Pons (tissue), 1 donor: ENCODE measurements at places on chromosomes 3 and 15.

GRCh38 chr15:74956648-74957475 lies at the start of gene RPP25:
TSS of gene RPP25 (minus strand) at chr15:74956772. CDS start at chr15:74956583, 189 bp downstream.
- DNase-seq = peak; percentile 72

DNA sequence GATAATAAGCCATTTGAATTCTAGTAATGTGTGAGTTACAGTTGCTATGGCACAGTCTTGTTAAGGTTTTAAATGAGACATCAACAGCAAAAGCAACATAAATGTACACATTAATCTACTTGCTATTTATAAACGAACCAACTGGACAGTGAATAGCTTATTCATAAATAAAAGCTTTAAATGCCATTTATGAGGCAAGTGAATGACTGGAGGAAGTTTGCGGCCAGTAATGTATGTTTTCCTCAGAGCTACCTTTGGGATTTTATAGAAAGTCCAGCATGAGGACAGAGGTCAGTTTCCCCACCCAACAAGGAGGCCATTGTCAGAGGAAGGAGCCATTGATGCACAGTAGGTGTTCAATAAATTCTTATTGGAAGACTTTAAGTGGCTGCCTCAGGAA lies 48.0 kb upstream of the PXYLP1 start:
- DNase-seq = no peak

DNA sequence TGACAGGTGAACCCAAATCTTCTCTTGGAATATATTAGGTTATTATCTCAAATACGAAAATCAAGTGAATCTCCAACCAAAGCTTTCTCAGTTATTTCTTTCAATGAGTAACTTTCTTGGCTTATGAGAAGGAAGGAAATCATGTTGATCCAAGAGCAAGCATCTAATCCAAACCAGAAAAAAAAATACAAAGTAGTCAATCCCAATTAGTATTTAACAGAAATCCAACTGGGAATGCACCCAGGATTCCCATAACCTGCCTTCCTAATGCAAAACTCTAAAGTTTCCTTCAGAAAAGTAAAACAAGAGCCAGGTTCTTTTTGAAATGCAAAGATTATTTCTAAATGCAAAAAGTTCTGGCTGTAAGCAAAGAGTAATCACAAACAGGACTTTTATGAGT lies 289.3 kb downstream of the SHOX2 start:
- DNase-seq = no peak

- peak; percentile 73 for DNase-seq
Measured at GRCh38 chr3:46612324-46612723, at the start of gene FAM240A. TSS of gene FAM240A (plus strand) at chr3:46612525. CDS start at chr3:46612684, 159 bp downstream.

DNA sequence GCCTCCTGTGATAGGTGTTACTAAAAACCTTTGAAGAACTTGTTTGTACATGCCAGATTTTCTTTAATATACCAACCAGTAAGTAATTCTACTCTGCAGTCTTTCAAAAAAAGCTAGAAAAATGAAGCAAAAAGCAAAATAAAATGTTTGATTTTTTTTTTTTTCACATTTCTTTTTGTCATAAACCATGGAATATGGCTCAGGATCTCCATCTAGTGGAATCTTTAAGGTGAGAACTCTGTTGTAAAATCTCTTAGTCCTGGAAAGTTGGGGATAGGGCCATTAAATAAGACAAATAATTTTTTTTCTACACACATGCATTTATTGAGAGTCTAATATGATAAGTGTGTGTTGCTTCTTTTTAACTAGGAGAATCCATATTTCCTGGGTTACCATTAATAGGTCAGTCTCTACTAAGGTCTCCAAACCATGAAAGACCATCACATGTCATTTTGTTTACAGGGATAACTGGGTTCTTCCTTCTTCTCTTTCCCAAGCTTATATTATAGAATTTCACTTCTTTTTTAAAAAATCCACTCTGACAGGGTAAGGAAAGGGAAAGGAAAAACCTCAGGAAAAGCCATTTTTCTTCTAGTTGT lies 84.6 kb downstream of the SLC9A9 start:
- peak; percentile 65 for DNase-seq

- no peak for DNase-seq
Measured at GRCh38 chr3:123781571-123782275, 102.4 kb downstream of the MYLK start.

GRCh38 chr3:103601666-103602065 lies 1166.9 kb downstream of the ZPLD1 start:
- no peak for DNase-seq

DNA sequence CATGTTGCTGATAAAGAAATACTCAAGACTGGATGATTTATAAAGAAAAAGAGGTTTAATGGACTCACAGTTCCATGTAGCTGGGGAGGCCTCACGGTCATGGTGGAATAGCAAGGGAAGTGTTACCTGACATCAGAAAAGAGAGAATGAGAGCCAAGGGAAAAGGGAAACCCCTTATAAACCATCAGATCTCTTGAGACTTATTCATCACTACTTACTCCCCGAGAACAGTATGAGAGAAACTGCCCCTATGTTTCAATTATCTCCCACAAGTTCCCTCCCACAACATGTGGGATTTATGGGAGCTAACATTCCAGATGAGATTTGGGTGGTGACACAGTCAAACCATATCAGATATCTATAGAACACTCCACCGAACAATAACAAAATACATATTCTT lies 904.6 kb downstream of the PDCD6IP start:
- no peak for DNase-seq

GRCh38 chr3:46759239-46760167 lies 41.8 kb upstream of the PRSS50 start:
- no peak for DNase-seq

- DNase-seq = no peak
Measured at GRCh38 chr15:22831473-22831872, 7.0 kb upstream of the NIPA2 start.
